ENCODE measurements at places on chromosomes 2 and 18.

- DNase-seq, result no peak
Measured at GRCh38 chr2:15730545-15731212, 139.0 kb downstream of the DDX1 start.

- DNase-seq, result peak; percentile 64
Measured at GRCh38 chr2:216034065-216034464, 20.7 kb upstream of the MREG start.

DNA sequence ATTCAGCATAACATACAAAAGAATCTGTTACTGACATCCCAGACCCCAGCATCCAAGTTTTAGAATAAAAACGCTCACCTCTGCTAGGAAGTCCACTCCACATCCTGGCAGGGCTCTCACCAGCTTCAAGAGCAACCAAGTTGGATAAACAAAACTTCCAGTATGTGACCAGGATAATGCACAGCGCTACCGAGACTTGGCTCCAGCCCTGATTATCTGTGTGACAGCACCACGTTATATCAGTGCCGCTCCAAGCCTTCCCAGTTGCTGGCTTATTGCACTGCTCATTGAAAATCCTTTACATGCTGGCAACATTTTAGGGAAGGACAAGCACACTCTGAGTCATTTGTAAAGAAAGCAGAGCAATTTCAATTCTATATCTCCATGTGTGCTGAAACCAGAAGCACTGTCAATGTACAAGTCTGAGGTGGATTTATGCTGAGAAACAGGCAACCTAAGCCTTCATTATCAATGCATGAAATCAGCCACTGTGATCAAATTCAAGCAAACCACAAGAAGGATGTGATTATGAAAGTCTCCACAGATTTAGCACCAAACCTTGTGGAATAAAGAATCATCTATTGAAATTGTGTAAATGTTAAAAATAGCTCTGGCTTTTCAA is 115.7 kb downstream of the ZNF385B start:
- no peak for DNase-seq

DNA sequence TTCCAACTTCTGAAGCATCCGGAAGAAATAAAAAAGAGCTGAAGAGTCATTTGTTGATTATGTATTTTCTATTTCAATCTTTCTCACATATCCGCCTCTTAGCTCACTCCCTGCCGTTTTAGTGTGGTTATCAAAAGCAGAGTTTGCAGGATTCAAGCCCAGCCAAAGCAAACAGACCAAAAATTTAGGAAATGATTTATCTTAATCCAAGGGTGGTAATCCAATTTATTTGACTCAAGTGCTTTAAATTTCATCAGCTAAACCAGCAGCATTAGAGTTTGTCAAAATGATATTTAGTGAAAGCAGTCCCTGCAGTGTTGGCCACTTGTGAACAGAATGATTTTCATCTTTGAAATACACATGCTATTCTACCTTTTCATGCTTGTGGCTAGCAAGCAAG is 129.3 kb upstream of the CCDC68 start:
- DNase-seq, result no peak

- no peak for DNase-seq
Measured at GRCh38 chr2:95277246-95277906, 3.1 kb downstream of the PROM2 start.

GRCh38 chr18:50665519-50665918 is 105.6 kb downstream of the MAPK4 start:
- DNase-seq, result no peak

GRCh38 chr2:238761868-238762267 is 86.0 kb upstream of the TWIST2 start:
- no peak for DNase-seq

GRCh38 chr2:100524331-100524730 is 38.5 kb upstream of the PDCL3 start:
- no peak for DNase-seq

DNA sequence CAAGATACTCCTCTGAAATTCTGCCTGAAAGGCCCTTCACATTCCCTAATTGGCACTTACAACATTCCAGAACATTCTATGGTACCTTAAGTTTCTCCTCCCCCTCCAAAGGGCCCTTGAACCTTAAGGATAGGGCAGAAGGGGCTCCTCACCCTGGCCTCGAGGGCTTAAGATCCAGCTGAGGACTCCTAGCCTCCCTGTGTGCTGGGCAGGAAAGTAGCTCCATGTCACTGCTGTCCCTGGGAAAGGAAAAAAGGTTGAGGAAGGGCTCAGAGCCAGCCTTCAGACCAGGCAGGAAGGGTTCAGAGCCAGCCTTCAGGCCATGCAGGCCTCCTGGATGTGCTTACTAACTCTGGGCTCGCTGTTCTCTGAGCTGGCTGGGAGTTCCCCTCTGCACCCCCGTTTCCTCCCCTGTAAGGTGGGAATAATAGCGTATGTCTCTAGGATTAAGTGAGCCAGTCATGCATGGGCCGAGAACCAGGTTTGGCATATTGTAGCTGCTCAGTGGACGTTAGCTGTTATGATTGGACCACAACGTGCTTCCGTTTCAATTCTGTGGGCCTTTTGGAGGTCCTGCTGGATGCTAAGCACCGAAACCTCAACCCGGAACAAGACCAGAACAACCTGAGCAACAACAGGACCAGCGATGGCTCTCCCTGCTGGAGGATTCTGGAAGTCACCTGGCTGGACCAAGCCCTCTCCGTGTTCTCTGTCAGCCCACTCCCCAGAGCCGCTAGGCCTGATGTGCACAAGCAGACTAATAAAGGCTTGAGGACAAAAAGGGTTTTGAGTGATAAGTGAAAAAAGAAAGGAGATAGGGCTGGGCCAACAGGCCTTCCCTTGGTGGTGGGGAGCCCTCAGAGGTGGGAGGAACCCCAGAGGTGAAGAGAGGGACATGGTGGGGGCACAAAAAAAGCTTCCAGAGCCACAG is 1.0 kb upstream of the B3GNT7 start:
- DNase-seq, result no peak

DNA sequence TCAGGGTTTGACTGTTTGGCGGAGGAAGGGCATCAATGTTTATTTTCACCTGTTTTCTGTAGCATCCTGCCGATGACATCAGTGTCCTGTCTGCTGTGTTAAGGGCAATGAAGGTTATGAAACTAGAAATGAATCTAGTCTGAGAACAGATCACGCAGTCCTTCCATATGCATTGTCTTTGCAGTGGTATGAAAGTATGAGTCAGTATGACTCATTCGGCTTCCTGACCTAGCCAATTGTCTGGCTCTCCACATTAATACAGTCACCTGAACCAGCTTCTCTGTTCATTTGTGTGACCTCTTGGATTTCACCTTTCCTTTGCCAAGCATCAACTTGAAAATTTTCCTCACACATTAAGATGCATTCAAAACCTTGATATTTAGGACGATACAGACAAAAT is 353.8 kb downstream of the RND3 start:
- no peak for DNase-seq

- no peak for DNase-seq
Measured at GRCh38 chr2:152626911-152627339, 90.3 kb downstream of the PRPF40A start.

GRCh38 chr2:46304635-46305034 is 7.4 kb downstream of the EPAS1 start:
- DNase-seq, result no peak

DNA sequence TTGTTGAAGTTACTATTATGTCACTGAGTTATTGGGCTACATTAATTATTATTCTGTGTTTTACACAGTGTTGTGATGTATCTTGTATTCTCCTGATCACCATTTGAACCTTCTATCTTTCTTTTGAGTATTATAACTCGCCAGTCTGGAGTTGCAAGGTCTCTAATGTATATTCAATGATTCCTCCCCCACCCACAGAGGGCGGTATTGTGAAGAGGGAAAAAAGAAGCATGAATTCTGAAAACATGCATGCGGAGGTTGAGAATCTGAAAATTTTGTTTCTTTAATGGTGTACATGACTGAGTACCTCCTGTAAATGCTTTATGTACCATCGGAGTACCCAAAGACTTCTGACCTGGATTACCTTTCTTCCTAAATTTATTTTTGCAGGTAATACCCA is 266.6 kb downstream of the NR4A2 start:
- DNase-seq, result no peak

DNA sequence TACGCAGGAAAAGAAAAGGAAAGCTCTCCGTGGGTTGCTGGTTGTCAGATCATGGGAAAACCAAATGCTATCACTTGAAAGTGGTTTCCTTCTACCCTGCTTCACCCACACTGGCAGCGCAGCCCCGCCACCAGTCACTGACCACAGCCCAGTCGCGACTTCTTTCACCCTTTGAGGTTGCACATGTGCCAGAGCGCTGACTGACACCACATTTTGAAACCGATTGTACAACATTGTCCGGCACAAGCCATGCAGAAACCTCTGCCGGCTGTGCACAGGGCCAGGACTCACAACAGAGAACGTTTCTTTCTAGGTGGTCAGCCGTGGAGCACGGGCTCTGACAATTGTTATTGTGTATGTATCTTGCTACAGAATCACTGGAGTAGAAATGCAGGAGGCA is 827.2 kb upstream of the POU3F3 start:
- DNase-seq, result no peak

DNA sequence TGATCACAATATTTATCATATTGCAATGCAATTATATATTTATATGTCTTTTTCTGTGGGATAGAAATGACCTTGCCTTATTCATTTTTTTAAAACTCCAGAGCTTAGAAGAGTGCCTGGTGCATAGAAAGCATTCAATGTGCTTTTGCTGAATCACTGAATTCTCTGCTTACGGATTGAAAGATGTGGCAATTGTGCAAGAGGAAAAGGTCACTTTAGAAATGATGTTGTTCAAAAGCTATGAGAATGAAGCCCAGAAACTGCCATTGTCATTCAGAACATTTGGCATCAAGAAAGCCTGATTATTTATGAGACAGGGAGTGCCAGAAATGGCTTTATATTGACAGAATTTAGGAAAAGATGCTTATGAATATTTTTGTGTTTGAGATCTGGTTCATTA is 678.6 kb upstream of the CDH2 start:
- no peak for DNase-seq

DNA sequence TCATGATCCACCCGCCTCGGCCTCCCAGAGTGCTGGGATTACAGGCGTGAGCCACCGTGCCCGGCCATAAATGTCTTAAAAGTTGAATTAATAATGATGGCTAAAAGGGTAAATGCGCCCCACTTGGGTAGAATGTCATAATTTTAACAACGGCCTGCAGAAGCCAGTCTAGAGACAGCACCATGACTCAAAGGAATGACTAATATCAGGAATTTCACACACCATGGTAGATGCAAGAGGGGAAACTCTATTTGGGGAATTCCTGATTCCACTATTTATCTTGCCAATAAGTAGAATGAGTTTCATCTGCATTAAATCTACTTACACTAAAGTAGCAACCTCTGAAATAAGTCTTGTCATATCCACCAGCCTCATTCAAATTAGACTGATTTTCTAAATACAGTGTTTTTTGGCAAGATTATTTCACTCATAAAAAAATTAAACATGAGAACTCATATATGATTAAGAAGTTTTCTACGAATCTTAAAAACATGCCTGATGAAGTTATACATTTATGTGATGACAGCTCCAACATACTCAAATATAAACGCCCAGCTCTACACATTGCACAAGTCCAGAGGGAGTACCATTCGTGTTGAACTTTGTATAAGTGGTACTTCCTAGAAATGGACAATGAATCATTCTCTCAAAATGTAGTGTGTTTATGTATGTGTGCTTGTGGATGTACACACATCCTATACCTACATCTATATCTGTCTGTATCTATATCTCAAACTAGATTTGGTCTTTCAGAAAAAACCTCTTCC is 309.7 kb downstream of the IRS1 start:
- no peak for DNase-seq

DNA sequence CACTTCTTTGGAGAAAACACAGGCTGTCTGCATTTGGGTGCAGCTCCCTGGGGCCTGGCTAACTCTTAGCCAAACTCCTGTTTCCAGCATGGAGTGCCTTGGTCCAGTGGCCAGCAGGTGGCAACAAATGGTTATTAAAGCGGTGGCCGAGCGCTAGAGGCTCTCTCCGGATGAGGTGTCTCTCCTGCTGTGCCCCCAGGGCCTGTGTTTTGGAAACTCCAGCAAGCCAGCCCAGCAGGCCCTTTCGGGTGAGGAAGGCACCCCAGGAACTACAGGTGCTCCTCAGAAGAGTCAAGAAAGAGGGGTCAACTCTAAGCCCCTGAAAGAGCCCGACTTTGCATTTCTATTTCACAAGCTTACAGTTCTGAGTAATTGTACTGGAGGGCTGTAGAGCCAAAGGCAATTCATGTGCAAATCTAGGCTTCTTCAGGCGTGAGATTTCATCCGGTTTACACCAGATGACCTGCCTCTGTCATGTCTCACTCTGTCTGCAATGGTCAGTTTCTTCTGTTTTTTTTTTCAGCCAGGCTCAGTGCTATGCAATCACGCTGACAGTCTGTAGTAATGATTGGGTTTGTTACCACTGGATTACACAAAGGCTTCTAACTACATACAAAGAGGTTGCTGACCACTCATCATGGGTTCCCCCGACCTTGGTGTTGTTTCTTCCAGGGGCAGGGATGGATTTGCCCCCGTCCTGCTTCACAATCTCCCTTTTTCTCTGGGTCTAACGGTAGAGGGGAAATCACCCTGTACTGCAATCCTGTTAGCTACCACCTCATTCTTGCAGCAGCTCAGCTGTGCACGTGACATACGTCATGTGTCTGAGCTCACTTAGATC is 7.6 kb upstream of the CHRNA1 start:
- no peak for DNase-seq

DNA sequence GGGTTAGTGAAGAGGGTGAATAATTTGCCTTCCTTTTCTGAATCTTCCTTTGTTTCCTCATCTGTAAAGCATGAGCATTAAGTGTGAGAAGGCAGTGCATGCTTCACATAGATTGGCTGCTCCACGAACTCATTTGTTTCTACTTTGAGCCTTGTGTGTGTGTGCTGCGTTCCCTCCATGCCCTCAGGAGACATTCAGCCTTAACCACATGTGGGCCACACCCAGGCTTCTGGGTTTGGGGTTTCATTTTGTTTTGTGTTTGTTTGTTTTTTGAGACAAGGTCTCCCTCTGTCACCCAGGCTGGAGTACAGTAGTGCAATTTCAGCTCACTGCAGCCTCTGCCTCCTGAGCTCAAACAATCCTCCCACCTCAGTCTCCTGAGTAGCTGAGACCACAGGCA is 843.3 kb downstream of the GALR1 start:
- no peak for DNase-seq

DNA sequence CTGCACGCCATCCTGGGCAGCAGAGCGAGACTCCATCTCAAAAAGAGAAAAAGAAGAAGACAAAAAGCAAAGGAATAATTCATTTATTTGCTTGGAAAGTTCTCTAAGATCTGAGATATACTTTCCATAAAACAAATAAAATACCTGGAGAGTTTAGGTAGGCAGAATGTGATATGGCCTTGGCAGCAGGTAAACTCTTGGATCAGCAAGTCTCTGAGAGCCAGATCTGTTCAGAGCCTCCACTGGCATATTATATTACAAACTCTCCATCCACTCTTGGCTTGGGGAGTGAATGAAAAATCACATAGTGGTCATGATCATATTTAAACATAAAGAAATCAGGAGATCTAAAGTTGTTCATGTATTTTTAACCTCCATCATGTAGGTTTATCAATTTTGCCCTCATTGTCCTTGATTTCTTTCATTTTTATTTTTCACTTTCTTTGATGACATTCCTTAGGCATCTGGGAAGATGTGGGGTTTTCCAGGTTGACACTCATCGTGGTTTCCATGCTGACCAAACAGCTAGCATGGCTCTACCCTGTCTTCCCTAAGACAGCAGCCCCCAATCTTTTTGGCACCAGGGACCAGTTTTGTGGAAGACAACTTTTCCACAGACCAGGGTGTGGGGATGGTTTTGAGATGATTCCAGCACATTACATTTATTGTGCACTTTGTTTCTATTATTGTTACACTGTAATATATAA is 10.2 kb downstream of the LRRFIP1 start:
- DNase-seq, result no peak
